Activated CD4-positive, alpha-beta memory T cell treated with anti-CD3 and anti-CD28 coated beads for 36 hours (primary cell): ENCODE measurements at places on chromosomes 5 and 9. TPM values are rescaled to one million over a fixed set of nuclear protein-coding genes. Genes with fewer than 3 reads are reported as not detected.

DNA sequence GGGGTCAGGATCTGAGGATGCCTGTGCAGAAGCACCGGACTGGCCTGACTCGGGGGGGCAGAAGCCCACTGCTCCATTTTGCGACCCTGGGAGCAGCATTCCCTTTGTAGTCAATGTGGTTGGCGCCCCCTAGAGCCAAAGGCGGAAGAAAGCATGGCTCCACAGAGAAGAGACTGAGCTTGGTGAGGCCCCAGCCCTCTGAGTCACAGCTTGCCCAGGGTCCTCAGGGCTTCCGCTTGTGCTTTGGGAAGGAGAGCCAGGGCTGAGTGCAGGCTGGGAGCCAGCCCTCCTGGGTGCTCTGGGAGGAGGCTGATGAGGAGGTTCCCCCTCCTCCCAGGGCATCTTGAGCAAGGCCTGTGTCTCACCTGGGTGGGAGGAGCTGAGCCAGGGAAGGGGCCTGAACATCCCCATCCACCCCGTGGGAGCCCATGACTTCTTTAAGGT is 5.5 kb upstream of the AQP3 start:
- peak; percentile 79 for DNase-seq

The RFESD gene
- total RNA-seq = 6.9 TPM

GRCh38 chr9:18238254-18238653 is 235.7 kb upstream of the ADAMTSL1 start:
- no peak for DNase-seq

GRCh38 chr9:6852243-6852963 is 94.6 kb downstream of the KDM4C start:
- DNase-seq = no peak

The PCDHGC3 gene
- total RNA-seq = not detected

- DNase-seq = no peak
These were observed 6.1 kb upstream of the TMEM252 start for GRCh38 chr9:68546596-68547390.

GRCh38 chr5:107813559-107813958 is 142.8 kb upstream of the EFNA5 start:
- no peak for DNase-seq

The RAPGEF6 gene
- 26.7 TPM for total RNA-seq

DNA sequence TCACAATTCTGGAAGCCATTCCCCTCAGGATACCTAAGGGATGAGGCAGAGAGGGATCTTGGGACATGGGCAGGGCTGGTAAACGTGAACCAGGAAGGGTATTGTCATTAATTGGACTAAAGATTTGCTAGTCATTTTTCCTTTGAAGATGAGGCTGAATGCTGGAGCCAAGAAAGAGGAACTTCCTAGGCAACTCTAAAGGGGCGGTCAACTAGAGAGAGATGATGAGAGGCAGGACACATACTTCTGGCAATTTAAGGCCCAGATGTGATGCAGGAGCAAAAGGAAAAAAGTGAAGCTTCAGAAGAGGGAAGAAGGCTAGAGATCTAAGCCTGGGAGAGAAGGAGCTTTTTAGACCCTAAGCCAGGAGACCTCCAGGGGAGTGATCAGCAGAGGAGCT is 5.6 kb downstream of the GBA2 start:
- no peak for DNase-seq

GRCh38 chr5:145835848-145836239 is 702 bp upstream of the PRELID2 start:
- no peak for DNase-seq

DNA sequence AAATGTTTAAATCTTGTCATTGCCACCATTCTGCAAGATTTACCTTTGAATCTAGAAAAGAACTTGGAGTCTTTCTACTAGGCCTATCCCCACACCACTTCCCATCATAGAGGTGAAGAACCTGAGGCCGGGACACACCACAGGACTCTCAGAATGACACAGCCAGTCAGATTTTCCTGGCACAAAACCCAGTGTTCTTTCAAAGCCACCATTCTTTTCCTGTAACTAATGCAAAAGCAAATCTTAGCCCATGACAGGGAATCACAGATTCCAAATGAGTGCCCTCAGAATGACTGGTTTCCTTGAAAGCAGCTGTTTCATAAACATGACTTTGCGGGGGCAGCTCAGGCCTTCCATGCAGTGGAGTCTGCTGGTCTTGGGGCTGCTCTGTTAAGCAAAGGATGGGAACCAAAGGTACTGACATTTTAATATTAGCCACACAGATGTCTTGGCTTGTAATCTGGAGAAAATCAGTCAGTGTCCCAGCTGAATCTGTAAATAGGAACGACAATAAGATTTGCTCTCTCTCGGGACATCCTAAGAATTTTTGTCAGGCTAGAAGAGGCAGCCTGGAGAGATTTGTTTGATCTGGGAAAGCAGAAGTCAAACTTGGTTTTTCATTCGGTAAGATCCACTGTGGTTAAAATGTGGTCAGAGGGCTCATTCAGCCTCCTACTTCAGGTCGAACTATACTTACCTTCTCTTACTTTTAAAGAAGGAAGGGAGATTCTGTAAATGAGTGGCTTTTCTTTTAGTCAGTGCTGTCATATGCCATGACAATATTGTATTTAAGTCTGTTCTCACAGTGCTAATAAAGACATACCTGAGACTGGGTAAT is 115.1 kb downstream of the PALM2AKAP2 start:
- DNase-seq = peak; percentile 82

The PHF2 gene
- total RNA-seq = 16.0 TPM

- DNase-seq = no peak
These were observed 1192.0 kb downstream of the CDH12 start for GRCh38 chr5:21661184-21661583.

- no peak for DNase-seq
These were observed 100.0 kb upstream of the CCDC152 start for GRCh38 chr5:42656651-42657015.

DNA sequence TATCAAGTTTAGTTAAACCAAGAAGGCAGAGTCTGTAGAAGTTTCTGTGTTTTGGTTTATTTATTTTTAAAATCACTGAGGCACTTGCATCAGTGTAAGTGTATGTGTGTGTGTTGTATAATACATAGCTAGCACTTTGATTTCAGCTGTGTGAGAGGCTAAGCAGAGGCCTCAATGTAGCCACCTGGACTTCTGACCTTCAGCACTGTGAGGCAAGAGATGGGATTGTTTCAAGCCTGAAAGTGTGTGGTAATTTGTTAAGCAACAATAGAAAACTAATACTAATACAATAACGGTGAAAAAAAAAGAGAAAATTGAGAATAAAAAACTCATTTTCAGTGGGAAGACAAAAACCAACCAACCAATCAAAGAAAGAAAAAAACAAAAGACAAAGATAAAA is 327.3 kb downstream of the CDH18 start:
- no peak for DNase-seq

GRCh38 chr9:98787766-98788335 is 8.5 kb downstream of the ANKS6 start:
- DNase-seq = no peak

DNA sequence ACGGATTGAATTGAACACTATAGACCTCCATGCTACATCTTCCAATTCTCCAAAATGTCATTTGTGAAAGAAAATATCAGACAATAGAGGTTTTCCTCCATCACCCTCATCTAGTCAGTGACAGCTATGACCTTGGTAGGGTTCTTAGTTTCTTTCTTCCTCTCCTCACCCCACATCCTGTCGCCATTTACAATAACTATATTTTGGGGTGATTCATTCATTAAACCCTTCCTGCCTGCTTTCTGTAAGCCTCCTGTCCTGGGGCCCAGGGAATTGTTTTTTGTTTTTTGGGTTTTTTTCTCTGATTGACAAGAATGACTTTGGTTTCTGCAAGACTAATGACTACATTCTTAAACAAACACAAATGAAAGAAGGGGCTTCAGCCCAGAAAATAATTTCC is 82.6 kb downstream of the PRELID2 start:
- no peak for DNase-seq

DNA sequence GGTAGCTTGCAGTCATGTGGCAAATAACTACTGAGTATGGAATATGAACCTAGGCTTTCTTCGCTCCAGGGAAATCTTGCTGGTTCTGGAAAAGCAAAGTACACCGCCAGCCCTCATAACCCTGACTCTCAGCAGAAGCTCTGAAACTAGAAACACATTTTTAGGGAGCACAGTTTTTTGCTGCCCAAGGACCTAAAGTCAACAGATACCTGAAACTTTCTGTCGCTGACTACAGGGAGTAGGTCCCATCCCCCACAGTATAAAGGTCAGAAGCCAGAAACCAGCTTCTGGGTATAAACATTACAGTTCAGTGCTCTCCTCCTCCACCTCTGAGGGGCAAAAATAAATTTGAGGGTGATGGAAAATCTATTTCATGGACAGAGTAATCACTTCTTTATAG is 3.0 kb downstream of the ATOX1 start:
- no peak for DNase-seq

DNA sequence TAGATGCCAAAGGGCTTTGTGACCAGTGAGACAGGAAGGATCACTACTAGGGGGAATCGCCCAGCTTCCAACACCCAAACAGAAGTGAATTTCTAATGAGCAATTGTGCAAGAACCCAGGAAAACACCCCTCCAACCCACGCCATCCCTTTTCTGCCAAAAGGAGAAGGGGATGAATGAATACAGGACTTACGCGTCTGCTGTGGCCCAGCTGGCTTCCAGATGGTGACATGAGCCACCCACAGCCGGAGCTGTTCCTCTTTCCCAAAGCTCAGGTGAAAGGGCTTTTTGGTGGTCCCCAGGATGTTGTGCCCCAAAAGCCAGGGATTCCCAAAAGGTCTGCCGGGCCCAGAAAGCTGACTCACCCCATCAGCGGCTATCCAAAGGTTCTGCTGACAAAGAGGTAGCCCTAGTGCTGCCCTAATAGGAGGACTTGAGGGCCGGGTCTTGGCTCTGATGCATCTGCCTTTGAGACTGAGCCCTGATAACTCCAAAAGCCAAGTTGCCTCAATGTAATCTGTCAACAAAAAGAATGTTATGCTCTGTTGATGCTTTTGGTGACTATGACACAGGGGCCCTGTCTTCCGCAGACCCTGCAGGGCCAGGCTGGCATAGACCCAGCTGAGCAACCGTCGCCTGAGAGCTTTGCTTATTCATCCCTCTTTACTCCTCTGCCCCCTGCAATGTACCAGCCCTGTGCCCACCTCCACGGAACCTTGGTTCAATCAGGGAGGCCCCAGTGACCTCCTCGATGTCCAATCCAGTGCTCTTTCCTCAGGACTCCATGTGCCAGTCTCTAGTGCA is 14.5 kb downstream of the GSN start:
- no peak for DNase-seq

The ERAP2 gene
- total RNA-seq = 48.9 TPM

- no peak for DNase-seq
These were observed 47.8 kb downstream of the NR6A1 start for GRCh38 chr9:124723352-124723751.

GRCh38 chr5:1722877-1723276 is 76.8 kb downstream of the MRPL36 start:
- no peak for DNase-seq

- DNase-seq = no peak
These were observed 23.5 kb downstream of the ZFR start for GRCh38 chr5:32421075-32421474.

GRCh38 chr5:170632985-170633234 is 129.1 kb downstream of the KCNIP1 start:
- peak; percentile 70 for DNase-seq

The FBP1 gene
- total RNA-seq = 0.62 TPM

- no peak for DNase-seq
These were observed 336.5 kb downstream of the DIRAS2 start for GRCh38 chr9:90306158-90306557.

GRCh38 chr5:179680780-179681401 is at the start of gene CBY3:
TSS of gene CBY3 (minus strand) at chr5:179681034. CDS start at chr5:179680918, 116 bp downstream.
- no peak for DNase-seq

The PLCXD3 gene
- not detected for total RNA-seq

DNA sequence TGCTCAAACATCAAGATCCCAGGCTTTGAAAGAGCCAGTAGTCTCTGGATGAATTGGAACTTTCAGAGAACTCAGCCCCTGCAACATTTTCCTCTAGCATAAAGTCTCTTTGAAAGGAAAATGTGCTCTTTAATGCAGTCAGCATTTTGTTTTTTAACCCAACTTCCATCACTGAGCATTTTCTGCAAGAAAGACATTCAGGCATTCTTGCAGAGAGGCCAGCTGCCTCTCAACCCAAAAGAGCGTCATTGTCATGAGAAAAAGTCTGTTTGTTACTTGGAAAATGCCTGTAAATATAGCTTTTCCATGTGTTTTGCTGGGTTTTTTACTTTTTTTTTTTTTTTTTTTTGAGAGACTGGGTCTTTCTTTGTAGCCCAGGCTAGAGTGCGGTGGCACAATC is 225.0 kb downstream of the ADAMTSL1 start:
- no peak for DNase-seq

DNA sequence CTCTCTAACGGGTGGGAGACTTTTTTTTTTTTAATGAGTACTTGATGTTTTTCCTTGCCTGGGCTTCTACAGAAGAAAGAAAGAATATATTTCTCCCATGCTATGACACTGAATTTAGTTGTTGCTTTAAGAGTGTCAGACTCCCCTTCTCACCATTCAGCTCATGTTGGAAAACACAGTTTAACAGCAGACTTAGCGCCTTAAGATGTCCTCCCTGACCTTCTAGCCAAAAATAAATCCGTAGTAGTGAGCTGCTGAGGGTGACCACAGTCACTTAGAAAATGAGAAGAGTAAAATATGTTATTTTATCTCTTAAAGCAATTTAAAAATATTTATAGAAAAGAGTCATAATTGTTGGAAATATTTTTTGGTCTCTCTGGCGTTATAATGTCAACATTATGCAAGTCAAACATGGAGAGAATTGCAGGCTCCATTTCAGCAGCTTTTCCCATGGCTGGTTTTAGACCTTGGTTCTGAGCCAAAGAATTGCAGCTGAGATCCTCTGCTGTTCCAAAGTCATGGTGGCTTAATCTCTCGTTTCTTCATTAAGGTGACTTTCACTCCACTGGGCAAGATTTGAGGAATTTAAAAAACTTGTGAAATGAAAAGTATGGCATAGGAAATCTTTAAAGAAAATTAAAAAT is 143.5 kb downstream of the GHR start:
- DNase-seq = no peak

DNA sequence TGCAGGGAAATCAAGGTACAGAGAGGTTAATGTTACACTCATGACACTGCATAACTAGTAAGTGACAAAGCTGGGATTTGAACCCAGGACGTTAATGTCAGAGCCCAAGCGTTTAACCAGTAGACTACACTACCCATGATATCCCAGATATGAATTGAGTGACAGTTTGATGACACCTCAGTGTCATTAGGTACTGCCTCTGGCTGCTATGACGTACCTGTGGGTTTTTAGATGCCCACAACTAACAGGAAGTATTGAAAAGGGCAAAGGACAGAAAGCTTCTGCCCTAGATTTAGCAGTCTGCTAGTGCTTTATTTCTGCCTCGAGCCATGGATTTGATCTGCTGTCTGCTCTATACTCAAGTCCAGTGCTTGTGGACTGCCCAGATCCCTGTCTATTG is 56.2 kb downstream of the GLRA1 start:
- DNase-seq = no peak

The CCDC187 gene
- total RNA-seq = not detected

The NUDT12 gene
- total RNA-seq = 2.7 TPM

The DND1 gene
- 2.5 TPM for total RNA-seq

The KCNV2 gene
- total RNA-seq = not detected

- DNase-seq = no peak
These were observed 3.0 kb downstream of the TXNDC15 start for GRCh38 chr5:134877159-134877558.

- no peak for DNase-seq
These were observed 3.0 kb upstream of the ETF1 start for GRCh38 chr5:138545919-138546562.
